AG08396 (cell line): ENCODE measurements at places on chromosomes 16 and 17.

DNA sequence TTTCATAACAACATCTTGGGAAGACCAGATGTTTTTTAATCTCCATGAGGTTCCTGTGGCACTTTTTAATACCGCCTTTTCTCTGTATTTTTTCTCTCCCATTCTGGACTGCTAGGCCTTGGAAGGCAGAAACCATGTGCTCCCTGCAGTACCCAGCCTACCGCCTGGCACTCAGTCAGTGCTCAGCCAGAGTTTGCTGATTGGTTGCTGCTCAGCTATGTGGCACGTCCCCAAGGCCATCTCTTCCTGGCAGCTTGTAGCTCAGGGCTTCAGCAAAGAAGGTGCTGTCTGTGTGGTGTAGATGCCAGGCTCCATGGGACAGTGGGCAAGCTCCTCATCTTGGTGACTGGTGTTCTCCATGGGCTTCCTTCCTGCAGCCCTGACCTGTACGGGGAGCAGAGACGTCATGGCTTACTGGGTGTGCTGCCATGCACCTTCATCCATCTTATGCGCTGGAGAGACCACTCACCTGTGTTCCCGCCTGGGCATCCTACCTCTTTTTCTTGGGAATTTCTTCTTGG lies 86.7 kb downstream of the CLEC16A start:
- no peak for DNase-seq

GRCh38 chr17:1789936-1790335 lies 28.1 kb downstream of the SERPINF1 start:
- DNase-seq = no peak

- no peak for DNase-seq
Observed at GRCh38 chr17:27846042-27846655, 45.8 kb upstream of the NOS2 start.

DNA sequence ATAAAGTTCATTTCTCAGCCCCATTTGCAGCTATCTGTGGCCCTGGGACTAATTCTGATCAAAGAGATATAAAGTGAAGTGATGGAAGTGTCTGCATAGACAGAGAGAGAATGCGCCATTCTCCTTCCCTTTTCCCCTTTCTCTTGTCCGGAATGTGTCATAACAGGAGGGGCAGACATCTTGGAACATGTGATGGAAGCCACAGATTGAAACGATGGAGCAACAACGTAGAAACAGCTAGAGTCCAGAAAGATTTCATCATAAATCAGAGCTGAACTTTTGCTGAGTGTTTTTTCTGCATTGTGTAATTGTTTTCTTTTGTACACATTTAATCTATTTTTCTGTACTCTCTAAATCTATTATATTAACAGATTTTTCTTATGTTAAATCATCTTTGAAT lies 11.3 kb downstream of the ASGR1 start:
- DNase-seq = no peak

DNA sequence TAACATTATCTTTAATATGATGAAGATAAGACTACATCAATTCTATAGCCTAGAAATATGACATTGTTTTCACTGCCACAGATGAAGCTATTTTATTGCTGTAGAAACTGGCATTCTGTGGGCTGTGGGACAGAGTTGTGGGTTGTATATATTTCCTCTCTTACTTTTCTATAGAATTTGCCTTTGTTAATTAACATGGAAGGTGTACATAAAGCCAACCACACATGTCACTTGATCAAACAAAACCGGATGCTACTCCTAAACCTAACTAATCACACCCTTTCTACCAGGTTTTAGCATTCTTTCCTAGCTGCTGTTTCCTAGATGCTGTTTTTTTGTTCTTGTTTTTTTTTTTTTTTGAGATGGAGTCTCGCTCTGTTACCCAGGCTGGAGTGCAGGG lies 81.2 kb upstream of the ATP2A3 start:
- DNase-seq = no peak

- no peak for DNase-seq
Observed at GRCh38 chr17:38733282-38733981, 3.3 kb downstream of the CISD3 start.

DNA sequence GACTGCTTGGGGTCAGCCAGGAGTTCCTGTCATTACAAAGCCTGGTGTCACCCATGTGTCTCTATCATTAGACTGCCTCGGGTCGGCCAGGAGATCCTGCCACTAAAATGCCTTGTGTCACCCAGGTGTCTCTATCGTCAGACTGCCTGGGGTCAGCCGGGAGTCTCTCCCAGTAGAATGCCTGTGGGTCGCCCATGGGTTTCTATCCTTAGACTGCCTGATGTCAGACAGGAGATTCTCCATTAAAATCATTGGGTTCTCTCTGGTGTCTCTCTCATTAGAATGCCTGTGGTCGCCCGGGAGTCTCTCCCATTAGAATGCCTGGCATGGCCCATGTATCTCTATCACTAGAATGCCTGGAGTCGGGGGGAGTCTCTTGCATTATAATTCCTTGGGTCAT lies 2231.0 kb downstream of the TP53TG3F start:
- DNase-seq = no peak

DNA sequence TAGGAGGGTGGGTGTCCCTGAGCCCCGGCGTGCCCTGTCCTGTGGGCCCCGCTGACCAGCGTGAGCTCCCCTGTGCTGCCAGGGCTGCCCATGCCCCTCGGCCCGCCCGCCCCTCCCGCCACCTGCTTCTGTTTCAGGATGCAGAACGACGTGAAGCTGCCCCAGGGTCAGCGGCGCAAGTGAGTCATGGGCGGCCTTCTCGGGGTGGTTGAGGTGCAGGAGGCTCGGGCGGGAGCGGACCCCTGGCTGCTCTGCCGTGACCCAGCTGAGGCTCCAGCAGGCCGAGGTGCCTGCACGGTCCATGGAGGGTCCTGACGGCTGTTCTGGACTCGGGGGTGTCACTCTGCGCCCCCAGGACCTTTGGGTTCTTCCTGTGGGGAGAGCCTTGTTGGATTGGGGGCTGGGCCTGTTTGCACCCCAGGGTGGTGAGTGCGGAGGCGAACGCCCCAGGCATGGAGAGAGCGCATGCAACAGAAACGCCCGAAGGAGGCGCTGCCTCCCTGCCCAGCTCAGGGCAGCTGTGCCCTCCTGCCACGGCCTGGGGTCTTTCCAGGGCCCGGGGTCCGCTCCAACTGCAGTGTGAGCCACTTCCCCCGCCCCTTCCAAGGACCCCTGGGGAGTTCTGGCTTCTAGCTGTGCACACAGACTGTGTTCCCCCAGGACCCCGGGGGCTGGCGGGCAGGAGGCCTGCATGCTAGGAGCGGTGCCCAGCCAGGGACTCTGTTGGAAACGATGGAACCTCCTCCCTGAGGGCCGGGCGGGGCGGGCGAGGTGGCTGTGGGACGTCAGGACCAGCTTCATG lies 4.0 kb downstream of the SLC25A10 start:
- DNase-seq = no peak

DNA sequence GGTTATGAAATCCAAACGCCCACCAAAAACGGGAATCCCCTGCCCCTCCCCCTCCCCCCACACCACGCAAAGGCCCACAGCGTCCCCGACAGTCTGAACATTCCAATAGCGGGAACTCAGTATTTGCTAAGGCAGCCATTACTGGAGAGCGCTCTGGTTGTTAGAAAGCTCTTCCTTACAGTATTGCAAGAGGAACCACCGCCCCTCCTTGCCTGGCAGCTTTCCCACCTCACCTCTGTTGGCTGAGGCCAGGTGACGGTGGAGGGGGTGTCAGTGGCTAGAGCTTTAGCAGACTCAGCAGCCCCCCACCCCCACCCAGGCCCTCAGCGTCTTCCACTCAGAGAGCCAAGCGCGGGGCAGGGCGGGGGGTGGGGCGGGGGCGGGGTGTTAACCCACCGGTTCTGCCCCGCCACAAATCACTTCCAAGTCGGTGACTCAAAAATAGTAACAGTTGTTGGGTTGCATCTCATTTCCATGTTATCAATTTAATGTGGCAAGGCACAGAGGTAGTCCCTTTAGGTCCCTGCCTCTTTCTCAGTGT lies 2.2 kb upstream of the PLEKHH3 start:
- DNase-seq = peak; percentile 36

DNA sequence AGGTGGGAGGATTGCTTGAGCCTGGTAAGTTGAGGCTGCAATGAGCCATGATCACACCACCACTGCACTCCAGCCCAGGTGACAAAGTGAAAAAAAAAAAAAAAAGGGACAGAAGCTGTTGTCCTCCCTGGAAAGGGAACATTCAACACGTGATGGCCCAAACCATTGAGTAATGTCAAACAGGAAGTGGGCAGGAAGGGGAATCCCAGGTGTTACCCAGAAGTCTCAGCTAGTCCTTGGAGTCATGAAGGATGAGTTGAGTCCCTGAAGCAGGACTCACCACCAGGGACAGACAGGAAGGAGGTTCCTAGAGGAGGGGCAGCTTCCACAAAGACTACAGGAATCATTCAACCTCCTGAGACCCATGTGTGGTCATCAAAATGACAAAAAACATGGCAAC lies 19.8 kb upstream of the CMIP start:
- no peak for DNase-seq

GRCh38 chr17:31394544-31394943 lies 3.1 kb downstream of the RAB11FIP4 start:
- DNase-seq = peak; percentile 83

GRCh38 chr17:21173543-21173942 lies 40.4 kb downstream of the TMEM11 start:
- DNase-seq = peak; percentile 2

DNA sequence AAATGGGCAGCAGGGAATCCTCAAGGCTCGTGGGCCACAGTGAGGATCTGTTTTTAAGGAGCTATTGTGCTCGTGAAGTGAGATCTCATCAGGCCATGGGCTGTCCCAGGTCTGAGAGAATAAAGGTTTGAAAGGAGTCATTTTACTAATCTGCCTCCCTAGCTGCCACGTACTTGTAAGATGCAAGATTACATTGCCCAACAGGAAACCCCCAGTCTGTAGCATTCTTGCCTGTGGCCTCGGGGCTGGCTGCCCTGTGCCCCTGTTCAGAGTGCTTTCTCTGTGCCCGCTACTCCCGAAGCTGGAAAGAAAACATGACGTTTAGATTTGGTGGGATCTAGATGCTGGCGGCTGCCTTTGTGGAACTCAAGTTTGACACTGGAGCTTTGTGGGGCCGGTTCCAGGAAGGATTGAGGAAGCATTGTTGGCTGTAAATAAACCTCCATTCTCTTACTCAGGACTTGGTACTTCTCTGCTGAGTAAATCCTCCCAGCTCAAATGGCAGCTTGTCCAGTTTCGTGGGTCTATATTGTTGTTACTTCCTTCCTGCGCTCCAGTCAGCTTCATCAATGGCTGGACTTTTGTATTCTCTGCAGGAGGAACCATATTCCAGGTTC lies 21.2 kb downstream of the SAP30BP start:
- DNase-seq = no peak

DNA sequence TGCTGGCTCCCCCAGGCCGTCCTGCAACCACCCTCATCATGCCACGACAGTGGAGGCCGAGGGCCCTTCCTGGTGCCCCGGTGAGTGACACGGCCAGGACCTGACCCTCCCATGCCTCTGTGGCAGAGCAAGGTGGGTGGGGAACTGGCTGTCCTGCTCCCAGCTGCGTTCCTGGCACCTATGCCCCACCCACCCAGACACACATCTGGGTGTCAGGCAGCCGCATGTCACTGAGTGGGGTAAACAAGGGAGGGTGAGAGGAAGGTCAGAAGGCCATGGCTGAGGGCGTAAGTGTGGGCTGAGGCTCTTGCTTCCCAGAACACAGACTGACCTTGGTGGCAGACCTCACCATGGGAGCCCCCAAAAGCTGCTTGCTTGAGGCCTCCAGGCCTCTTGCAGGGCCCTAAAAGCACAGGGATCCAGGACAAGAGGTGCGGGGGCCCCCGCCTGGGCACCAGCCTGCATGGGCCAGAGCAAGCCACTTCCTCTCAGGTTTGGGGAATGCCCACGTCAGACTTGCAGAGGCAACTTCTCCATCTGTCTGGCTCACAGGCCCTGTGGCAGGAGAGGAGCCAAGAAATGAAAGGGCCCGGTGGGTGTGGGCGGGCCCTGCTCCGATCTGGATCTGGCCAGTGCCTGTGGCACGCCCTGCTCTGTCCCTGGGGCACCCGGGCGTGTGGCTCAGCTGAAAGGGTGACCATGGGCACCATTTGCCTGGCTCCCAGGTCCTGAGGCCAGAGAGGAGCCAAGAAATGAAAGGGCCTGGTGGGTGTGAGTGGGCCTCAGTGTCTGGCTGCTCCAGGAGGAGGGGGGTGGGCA lies 3.9 kb upstream of the CCDC57 start:
- peak; percentile 79 for DNase-seq

DNA sequence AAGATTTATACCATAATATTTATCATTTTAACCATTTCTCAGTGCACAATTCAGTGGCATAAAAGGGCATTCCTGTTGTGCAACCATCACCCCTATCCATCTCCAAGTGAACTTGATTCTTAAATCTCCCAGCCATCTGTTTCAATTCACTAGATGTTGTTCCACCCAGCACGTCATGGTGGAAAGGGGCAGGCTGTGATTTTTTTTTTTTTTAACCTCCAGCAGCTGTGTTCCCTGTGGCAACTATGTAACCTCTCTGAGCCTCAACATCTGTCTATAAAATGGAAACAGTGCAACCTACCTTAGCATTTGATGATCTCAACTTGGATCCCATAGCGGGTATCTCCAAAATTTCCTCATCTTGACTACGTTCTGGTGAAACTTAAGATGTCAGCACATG lies 604.5 kb downstream of the WWOX start:
- DNase-seq = no peak

- DNase-seq = no peak
Observed at GRCh38 chr17:47731396-47731795, 1.6 kb upstream of the TBX21 start.

DNA sequence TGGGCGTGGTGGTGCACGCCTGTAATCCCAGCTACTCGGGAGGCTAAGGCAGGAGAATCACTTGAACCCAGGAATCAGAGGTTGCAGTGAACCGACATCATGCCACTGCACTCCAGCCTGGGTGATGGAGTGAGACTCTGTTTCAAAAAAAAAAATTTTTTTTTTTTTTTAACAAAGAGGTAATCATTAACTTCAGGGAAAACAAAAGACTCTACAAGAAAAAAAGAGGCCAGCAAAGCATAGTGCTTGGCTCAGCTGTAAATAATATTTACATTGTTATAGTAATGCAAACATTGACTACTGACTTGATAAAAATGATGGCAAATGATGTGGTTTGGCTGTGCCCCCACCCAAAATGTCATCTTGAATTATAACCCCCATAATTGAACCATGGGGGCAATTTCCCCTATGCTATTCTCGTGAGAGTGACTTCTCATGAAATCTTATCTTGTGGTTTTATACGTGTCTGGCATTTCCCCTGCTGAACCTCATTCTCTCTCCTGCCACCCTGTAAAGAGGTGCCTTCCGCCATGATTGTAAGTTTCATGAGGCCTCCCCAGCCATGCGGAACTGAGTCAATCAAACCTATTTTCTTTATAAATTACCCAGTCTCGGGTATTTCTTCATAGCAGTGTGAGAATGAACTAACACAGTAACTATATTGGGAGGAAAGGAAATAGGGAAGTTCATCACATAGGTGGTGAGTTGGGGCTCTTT lies 12.7 kb upstream of the SSTR2 start:
- no peak for DNase-seq

- DNase-seq = no peak
Observed at GRCh38 chr17:38559880-38560230, 45.9 kb downstream of the SRCIN1 start.
